Central memory CD8-positive, alpha-beta T cell (primary cell): ENCODE measurements at places on chromosomes 11 and 22.

DNA sequence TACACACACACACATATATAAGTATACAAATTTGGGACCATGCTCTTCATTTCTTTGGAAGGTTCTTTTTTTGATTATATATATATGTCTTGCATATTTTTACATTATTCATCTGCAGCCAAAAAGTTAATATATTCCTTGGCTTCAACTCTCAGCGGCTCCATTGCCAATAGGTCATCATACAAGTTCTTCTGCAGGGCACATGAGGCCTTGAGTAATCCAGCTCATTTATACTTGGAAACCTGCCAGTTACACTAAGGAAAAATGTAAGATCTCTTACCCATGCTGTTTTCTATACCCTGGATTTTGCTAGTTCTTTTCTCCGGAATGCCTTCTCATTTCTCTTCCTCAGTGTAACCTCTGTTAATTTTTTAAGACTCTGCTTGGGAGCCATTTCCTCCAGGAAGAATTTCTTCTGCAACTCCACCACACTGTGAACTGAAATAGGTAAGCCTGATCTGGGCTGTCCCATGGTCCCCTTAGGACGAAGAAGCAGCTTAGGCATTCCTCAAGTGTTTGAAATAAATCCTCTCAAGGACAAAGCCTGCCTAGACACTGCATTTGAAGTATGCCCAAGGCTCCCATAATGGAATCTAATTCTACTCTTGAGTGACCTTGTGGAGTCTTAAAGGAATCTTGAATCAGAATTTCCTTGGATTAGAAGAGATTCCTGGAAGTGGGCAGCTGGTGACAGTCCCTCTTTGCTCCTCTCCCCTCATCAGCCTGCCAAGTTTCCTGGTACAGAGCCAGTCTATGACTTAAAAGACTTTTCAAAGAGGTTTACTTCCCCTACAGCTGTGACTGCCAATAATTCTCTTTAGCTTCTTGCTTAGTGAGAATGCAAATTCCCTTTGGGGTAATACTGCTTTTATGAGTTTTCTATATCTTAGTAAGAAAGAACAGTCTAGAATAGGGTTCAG, 182.8 kb downstream of the C11orf87 start:
- no peak for DNase-seq

GRCh38 chr11:58934945-58935513, 4.3 kb upstream of the GLYATL1 start:
- no peak for DNase-seq

- peak; percentile 21 for DNase-seq
These were observed 20.8 kb upstream of the ZBED5 start for GRCh38 chr11:10878408-10879214.

DNA sequence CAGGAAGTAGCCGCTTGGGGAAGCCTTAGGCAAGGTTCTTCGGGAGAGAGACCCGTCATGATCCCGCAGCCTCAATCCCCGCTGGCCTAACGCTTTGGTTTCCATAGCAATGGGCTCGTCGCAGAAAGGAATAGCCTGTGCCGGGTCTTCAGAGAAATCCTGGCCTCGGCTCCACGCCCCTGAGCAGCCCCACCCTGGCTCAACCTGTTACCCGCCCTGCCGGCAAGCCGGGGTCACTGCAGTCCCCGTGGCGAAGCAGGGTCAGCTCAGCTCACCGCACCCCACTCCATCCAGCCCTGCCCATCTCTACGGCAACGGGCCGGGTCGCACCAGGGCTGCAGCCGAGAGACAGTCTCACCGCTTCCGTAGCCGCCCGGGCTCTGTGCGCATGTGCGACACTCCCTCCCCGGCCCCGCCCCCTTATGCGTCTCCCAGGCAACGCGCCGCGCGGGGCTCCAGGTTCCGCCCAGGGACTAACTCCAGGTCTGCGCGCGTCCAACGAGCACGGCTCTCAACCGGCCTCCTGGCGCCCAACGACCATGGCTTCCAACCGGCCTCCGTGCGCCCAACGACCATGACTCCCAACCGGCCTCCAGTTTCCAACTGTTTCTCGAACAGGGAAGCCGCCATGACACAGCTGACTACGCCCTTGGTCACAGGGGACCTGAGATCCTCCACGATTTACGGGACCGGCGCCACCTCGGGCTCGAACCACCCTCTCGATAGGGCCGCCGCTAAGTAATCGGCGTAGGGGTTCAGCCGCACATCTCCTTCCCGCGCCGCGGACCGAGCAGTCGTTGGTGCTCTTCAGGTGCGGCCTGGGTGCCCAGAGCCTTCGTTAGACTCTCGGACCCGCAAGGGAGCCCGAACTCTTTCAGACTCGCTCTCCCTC, at the start of gene DUSP18:
DUSP18 (minus strand) TSS at position 382 of the 892 bp plus-strand sequence. CDS start 3,872 bp downstream, outside the sequence.
- peak; percentile 90 for DNase-seq

- DNase-seq = no peak
These were observed 22.3 kb downstream of the NTM start for GRCh38 chr11:131392528-131393255.

GRCh38 chr11:68584097-68584496, 100.2 kb upstream of the GAL start:
- DNase-seq = peak; percentile 33

DNA sequence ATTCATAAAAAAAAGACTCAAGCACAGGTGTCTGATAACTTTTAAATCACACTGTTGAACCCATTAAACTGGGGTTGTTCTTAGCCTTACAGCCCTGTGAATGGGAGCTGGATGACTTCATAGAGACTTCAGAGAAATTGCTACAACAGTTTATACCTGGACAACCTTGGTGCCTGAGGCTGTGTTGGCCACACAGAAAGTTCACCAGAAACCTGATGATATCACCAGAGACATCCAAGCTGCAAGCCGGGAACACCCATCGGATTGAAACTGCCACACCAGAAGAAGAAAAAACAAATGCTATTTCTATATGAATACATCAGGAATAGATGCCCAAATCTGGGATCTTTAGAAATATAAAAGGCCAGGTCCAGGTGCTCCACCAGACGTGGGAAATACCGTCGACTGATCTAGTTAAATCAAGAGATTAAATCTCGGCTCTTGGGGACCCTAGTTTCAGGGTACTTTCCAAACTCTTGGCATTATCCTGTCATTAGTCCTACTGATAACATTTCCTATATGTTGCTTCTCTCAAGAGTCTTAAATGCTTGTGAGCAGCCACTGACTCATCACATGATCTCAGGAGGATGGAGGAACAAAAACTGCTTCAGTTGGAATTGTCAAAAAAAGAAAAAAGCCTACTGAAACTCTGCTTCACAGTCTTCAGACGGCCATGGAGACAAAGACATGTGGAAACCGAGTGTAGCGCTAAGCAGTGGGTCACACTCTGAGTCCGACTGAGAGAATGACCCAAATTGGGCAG, 28.6 kb upstream of the APOL5 start:
- DNase-seq = no peak

- DNase-seq = no peak
These were observed 51.3 kb upstream of the PRDM11 start for GRCh38 chr11:45094958-45095690.

- DNase-seq = no peak
These were observed 1233.5 kb downstream of the BRD1 start for GRCh38 chr22:48594016-48594756.

GRCh38 chr22:30574997-30575671, 669 bp upstream of the GAL3ST1 start:
- no peak for DNase-seq

- DNase-seq = no peak
These were observed 3.4 kb downstream of the PHF21A start for GRCh38 chr11:46117842-46118241.

DNA sequence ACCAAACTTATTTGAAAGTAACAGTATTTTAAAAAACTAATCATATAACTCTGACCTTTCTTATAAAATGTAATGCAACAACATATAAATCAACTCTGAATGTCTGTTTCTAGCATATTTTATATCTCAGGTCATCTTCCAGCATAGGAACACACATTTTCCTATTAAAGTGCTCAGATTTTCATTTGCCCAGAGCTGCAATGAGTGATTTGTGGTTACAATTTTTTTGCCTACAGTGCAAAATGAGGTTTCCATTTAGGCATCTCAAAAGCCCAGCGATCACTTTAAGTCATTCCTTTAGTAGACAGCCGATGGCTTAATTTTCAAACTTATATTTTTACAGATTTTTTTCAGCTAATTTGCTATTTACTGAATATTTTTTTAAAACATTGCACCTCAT, 1.0 kb downstream of the LYVE1 start:
- no peak for DNase-seq

GRCh38 chr22:20429254-20430100, 8.1 kb downstream of the SCARF2 start:
- DNase-seq = peak; percentile 57

DNA sequence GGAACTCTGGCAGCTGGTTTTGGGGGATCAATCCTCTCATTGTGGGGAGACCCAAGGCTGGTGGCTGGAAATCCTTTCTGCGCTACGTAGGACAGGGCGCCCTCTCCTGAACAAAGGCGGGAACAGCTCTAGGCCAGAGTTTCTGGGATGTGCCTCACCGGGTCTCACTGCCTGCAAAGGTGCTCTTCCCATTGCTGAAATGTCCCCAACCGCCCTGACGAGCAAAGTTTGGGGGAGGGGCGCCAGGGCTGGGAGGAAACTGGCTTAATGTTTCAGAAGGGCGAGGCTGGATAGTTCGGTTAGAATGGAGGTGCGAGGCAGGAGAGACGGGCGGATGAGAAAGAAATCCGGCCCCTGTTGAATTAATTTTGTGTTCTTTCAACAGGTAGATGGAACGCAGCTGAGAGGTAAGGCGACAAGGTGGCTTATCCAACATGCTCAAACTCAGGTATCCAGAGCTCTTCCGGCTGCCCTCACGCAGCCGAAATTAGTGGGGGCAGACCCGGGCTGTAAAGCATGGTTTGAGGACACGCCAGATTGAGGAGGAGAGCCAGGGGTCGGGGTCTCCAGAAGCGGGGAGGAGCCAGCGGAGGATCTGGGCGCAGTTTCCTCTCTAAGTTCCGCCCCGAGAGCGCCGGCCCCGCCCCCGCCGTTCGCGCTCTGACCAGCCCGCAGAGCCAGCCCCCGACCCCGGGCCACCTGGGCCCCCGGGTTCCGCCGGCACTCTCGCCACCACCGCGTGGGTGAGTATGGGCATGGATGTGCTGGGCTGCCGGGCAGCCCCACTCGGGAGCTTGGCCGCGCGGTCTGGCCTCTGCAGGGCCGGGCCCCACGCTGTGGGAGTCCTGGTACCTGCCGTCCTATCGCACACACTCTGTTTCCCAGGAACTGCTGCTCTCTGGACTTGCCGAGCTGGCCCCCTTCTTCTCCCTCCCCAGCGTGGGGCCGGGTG, at the start of gene PGAP2:
PGAP2 (plus strand) TSS at position 652 of the 952 bp plus-strand sequence. CDS start 2,700 bp downstream, outside the sequence.
- DNase-seq = peak; percentile 33

DNA sequence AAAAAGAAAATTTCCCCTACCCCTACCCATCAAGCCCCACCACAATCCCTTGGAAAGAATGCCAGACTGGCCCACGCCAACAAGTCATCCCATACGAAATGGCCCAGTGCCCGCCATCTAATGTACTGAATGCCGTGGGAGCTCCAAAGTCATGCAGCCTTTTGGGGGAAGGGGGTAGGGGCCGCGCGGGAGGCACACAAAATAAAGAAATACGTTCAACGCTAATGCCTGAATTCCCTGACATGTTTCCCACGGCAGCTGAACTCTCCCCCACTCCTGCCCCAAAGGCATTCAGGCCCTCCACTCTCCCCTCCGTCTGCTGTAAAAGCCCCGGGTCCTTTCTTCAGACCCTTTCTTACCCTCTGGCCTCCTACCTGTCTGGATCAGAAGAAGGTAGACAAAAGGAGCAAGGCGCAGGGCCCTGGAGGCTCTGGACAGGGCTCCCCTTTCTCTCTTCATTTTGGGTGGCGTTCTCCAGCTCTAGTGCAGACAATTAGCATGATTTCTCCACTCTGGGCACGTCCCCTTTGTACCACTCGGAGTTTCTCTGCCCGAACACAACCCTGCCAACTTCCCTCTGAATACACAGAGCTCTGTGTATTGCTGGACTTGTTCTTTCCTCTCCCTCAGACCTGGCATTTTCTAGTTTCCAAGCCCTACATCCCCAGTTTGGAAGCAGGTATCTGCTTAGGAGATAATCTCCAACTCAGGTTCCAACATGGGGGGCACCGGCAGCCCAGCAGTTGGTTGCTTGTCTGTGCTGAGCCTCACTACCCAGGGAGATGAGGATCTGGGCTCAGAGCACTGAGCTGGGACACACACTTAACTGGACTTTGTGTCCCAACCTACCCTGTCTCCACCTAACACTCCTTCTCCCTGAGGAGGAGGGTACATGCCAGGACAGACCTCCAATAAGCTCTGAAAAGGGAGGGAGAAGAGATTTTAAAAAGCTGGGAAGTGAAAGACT, at the start of gene HEPACAM:
HEPACAM (minus strand) TSS at position 500 of the 967 bp plus-strand sequence; CDS start at position 459, 41 bp downstream.
- no peak for DNase-seq

DNA sequence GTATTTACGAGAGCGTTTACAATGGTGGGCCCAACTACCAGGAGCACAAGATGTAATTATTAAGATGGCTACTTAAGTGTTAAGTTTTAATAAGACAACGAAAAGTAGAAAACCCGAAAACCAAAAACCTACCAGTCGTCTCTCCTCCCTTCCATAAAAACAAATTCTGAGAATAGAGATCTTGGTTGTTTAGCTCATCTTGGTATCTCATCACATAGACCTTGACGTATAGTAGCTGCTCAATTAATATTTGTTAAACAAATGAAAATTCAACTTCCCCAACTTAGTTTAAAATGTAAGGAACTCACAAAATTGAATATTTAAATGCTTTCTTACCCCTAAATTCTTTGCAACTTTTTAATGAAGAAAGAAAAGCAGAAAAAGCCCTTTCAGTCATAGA, 669 bp downstream of the KDM4D start:
- no peak for DNase-seq

GRCh38 chr22:39434243-39434653, 22.6 kb upstream of the MGAT3 start:
- DNase-seq = no peak

DNA sequence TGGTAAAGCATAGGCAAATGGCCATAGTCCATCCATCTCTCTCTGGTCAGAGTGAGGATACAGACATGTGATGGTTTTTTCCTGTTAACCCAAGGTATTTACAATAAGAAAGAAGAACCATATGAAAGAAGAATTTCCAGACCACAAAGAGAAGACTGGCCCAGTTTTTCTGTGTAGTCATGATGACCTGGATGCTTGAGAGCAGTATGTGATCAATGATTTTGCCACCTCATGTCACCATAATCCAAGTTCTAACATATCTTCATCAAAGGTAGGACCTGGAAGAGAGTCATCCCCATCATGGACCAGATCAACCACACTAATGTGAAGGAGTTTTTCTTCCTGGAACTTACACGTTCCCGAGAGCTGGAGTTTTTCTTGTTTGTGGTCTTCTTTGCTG, at the start of gene OR4D6:
OR4D6 (plus strand) TSS at position 301 of the 400 bp plus-strand sequence; CDS start at position 301, 0 bp downstream.
- no peak for DNase-seq

DNA sequence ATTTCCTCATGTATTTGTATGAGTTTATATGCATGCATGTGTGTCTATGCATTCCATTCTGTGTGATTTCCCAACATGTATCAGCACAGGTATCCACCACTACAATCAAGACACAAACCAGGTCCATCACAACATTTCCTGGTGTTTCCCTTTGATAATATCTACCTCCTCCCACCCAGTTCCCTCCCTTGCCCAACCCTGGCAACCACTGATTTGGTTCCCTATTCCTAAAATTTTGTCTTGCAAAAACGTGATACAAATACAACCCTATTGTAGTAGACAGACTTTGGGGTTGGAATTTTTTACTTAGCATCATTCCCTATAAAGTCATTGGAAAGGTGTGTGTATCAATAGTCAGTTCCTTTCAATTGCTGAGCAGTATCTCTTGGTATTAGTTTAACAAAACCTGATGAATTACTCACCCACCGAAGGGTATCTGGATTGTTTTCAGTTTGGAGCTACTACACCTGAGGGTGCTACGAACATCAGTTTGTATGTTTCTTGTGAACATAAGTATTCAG, 51.8 kb upstream of the IGLL5 start:
- DNase-seq = no peak
